Hematopoietic multipotent progenitor cell (in vitro differentiated cells): ENCODE measurements at places on chromosomes 5 and 9. TPM values are rescaled to one million over a fixed set of nuclear protein-coding genes. Genes with fewer than 3 reads are reported as not detected.
A peak's percentile ranks its signal among the peaks of the same experiment; 100 is the strongest.

The ZNF366 gene
- under 0.01 TPM for total RNA-seq

The CYSRT1 gene
- 0.27 TPM for total RNA-seq

The SMIM27 gene
- total RNA-seq = 9.2 TPM

The ACTBL2 gene
- total RNA-seq = not detected

The BRINP1 gene
- not detected for total RNA-seq

The BARHL1 gene
- total RNA-seq = not detected

The FOXB2 gene
- total RNA-seq = not detected

The FGF18 gene
- 0.54 TPM for total RNA-seq

The SDHA gene
- 223 TPM for total RNA-seq

The PCDHGA11 gene
- 1.3 TPM for total RNA-seq

The C9orf78 gene
- total RNA-seq = 19.4 TPM

The SLC27A6 gene
- 0.54 TPM for total RNA-seq

The FBP2 gene
- not detected for total RNA-seq

GRCh38 chr5:173053041-173053440 lies 3.1 kb upstream of the CREBRF start:
- DNase-seq = no peak

- DNase-seq = no peak
Observed at GRCh38 chr5:65927503-65928321, 1.3 kb downstream of the ERBIN start.

- no peak for DNase-seq
Observed at GRCh38 chr5:73966451-73966850, 340.5 kb downstream of the ARHGEF28 start.

GRCh38 chr9:106111039-106111730 lies 416.8 kb downstream of the TMEM38B start:
- no peak for DNase-seq

DNA sequence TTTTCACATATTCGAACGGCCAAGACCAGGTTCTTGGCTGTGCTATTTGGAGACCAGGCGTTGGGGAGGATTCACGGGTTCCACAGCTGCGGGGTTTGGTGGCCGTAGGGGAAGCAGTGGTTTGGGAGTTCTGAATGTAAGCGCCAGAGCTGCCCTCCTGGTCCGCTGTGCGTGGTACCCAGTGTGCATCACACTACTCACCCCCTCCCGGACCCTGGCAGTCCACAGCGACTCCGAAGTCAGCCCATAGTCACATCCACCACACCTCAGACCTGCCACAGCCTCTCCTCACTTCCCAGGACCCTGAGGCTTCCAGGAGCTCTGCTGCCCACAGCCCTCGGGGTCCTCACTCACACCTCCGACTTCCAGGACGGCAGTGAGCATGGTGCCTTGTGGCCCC lies 26.8 kb downstream of the AMBP start:
- DNase-seq = no peak

DNA sequence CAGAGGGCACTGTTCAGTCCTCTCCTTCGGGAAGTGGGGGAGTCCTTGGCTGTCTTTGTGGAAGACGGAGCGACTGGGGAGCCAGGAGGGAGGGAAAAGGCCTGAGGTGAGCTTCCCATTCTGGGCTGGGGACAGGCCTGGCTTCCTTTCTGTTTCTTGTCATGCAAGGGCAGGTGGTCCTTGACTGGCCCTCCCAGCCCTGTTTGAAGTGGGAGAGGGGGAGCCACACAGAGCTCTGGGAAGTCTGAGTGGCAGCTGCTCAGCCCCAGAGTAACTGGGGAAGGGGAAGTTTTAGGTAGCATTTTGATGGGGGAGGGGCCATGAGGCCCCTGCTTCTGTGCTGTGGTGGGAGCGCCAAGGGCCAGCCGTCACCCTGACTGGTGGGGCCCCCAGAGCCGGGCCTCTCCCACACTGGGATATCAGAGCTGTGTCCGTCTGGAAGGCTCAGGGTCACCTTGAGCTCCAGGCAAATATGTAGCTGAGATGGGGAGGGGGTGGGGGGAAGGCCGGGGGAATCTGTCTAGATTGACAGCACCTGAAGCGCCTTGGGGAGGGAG lies 6.5 kb downstream of the UNC5A start:
- no peak for DNase-seq

DNA sequence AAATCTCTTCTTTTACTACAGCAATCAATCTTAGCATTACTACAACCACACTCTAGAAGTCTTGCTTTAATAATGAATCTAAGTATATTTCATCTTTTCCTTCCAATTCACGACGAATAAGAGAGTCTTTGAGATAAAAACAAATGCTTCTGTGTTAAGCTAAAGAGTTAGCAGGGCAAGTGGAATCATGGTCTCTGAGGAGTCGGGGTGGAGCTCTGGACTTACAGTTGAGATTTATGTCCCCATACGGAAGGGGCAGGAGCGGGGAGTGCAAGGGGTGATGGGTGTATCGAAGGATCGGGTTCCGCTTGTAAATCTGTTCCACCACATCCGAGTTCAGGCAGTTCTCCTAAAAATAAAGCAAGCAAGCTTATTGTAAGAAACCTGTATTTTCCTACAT lies 59.0 kb upstream of the RETREG1 start:
- no peak for DNase-seq

- no peak for DNase-seq
Observed at GRCh38 chr5:76125888-76126287, 42.7 kb downstream of the SV2C start.

GRCh38 chr9:133571896-133572595 lies 37.1 kb downstream of the FAM163B start:
- DNase-seq = no peak

GRCh38 chr5:53913941-53914340 lies 353.5 kb downstream of the NDUFS4 start:
- no peak for DNase-seq

DNA sequence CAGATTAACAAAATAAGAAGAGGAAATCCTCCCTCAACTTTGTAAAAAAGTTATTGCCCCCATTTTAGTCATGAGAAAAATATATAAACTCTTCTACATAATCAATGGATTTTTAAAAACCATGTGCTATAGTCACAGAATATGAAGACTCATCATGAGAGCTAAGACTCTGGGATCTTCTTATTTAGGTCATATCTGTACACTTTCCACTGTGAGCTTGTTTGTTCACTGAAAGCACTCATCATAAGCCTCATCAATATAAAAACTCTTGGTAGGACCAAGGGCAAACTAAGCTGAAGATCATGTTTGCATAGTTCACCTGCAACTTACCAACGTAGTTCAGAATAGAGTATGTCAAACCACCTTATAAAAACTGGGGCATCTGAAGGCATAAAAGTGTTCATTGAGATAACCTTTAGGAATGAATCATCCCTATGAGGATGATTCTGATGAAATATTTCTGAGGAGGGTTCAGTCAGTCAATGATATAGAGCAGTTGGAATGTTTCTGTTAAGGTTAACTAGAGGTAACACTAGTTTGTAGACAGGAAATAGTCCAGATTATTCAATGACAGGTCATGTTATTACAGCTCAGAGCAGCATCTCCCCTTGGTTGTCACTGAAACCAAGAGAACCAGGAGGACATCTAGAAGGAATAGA lies 289.9 kb upstream of the SMC2 start:
- DNase-seq = no peak

DNA sequence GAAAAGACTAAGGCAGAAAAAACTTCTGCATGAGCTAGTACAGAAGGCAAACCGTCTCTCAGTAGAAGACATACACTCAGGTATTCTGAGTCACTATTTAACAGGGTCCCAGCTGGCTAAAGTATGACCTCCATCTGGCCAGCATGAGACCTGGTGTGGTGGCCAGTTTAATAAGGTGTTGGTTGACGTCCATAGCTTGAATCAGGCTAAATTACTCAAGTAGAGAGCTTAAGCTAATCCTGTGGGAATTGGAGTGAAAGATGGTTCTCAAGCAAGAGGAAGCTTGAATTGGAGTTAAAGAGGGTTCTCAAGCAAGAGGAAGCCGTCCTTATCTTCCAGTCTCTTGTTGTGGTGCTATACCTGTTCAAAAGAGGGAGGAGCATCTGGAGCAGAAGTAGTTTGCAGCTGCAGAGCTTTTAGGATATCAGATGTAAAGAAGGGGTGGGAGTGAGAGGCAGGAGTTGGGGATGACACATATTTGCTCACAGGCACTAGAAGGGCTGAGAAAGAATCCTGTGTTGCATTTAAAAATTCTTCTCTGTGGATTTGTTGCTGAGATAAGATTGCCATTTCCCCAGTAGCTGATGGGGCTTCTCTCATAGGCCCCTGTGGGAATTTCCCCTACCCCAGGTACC lies 136.1 kb upstream of the RUSC2 start:
- DNase-seq = no peak

DNA sequence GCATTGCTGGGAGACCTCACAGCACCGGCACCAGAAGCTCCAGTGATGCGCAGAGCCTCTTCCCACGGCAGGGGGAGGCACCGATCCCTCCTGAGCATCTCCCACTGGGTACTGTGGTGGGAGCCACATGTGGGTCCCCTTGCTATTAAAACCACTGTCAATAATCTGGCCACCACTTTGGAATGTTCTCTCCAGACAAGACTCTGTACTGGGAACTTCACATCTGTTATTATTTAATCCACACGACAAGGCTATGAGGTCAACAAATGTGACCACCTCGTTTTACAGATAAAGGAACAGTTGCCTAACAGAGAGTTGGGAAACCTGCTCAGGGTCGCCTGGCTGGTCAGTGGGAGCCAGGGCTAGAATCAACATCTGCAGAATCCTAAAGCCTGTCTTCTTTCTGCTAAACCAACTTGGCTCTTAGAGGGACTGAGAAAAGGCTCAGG lies 72.7 kb downstream of the EPB41L4B start:
- no peak for DNase-seq

GRCh38 chr9:137350696-137351584 lies 48.9 kb upstream of the NRARP start:
- no peak for DNase-seq

GRCh38 chr5:139666551-139666950 lies 18.4 kb downstream of the CXXC5 start:
- DNase-seq = no peak

DNA sequence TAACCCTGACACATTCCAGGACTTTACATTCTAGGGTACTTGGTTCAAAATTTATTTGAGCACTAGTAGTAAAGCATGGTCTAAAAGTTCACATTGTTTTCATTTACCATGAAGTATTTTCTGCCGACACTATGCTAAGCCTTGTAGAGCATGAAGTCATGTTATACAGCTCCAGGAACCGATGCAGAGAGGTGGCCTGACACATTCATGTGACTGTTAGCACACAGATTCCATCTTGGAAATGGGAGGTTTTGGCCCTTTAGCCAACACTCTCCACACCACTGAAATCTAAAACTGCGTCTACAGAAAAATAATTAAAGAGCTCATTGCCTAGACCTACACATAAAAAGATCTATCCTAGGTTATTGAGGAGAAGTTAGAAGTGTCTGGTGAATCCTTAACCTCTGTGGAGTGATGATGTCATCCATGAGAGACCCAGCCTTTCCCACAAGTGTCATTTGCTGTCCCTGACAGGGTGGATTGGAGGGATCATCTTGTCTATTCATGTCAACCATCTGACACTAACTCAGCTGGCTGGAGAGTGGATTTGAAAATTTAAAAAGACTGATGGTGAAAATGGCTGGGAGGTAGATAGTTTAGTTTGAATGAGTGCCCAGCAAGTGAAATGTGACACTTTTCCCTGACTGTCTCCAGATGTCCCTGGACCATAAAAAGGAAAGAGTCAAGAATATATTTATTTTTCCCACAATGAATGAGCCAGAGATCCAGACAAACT lies 1.3 kb downstream of the RANBP3L start:
- no peak for DNase-seq

DNA sequence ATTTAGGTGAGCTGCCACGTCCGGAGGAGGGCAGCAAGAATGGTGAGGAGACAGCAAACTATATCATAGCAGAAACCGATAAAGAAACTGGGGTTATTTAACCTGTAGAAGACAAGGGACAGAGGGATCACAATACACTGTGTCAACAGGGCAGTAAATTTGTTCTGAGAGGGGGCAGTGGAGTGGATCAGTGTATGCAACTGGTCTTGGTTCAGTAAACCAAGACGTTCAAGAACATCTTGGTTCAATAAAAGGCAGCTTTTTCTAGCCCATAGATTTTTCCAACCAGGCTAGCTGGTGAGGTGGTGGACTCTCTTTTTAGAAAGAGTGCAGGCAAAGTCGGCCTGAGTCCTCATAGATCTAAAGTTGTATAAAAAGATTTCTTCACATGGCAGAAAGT lies 55.3 kb downstream of the PLAC8L1 start:
- DNase-seq = no peak

- no peak for DNase-seq
Observed at GRCh38 chr5:158045696-158046095, 186.8 kb upstream of the CLINT1 start.

GRCh38 chr5:121257621-121258020 lies 594.1 kb upstream of the FTMT start:
- DNase-seq = no peak

GRCh38 chr5:149154650-149155049 lies 13.4 kb downstream of the ABLIM3 start:
- no peak for DNase-seq

- DNase-seq = peak; percentile 85
Observed at GRCh38 chr9:79623799-79624721, 52.3 kb downstream of the TLE4 start.

DNA sequence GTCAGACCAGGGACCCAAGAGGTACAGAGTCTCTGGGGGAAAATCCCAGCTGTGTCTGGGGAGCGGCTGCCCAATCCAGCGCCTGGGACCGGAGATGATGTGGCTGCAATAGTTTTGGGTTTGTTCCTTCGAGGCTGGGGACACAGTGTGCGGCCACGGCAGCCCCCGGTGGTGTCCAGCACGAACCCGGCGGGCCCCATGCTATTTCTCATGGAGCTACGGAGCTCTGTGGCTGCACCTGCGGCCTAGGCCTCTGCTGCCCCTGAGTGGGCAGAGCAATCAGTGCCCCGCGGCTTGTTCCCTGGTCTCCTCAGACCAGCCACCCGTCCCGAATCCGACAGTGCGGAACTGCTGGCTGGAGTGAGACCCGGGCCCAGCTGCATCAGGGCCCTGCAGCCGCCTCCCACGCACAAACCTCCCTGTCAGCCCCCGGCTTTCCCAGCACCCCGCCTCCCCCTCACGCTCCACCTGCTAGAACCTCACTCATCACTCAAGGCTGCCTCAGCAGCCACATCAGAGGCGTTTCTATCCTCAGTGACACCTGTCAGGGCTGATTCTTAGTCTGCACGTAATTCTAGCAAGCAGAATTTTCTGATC lies 29.0 kb downstream of the SARDH start:
- no peak for DNase-seq
